Karpas-422 (cell line): ENCODE measurements at places on chromosomes 4 and X.

GRCh38 chrX:107470971-107471370, 21.5 kb downstream of the FRMPD3 start:
- DNase-seq: peak; percentile 53

GRCh38 chrX:78747971-78748370, 451 bp downstream of the LPAR4 start:
- DNase-seq: no peak

DNA sequence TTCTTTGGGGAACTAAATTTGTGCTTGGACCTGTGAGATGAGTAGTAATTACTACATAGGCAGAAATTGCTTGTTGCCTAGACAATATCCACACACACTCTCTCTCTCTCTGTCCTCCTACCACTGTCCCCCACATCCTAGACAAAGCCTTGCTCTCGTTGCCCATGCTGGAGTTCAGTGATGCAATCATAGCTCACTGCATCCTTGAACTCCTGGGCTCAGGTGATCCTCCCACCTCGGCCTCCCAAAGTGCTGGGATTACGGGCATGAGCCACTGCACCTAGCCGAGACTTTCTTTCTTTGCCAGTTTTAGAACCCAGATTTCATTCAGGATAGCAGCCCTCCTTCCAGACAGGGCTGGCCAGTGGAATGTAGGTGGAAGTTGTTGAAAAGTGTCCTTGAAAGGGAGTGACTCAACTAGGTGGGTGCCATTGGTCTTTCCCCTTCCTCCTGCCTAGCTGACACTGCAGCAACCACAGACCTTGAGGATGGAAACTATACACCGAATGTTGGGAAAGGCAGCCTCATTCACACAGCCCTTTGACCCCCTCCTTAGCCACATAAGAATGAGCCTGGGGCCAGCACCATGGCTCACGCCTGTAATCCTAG, 16.8 kb upstream of the LAP3 start:
- no peak for DNase-seq

DNA sequence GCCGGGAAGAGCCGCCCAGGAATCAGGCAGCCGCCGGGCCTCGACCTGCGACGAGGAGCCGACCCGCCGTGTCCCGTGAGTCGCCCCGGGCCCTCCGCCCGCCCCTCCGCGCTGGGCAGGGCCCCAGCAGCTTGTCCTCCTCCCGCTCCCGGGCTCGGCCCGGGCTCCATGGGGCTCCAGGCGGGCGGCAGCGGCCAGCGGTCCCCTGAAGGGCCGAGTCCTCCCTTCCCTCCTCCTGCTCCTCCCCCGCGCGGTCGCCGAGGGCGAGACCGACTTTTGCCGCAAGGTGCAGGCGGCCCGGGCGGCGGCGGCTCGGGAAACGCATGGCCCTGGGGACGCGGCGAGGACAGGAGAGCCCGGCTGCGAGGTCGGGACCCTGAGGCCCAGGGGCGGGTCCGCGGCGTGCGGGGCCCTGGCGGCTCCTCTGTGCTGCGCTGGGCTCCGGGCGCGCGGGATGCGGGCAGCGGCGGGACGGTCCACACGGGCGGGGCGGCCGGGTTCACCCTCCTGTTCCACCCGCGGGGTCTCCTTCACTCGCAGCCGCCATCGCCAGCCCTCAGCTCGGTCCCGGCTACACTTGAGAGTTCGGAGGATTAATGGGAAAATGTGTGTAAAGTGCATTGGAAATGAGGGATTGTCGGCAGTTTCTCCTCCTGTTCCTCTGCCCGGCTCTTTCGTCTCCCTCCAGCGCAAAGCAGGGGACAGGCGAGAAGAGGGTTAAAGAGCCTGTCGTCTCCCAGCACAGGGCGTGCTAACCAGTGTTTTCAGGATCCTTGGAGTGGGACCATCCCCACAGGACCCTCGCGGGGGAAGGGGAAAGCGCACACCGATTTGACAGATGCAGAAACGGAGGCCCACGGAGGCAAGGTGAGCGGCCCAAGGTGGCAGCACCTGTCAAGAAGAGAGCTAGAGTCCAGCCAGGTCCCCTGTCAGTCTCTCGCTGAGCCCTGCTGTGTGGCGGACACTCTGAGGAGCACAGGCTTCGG, 16.6 kb upstream of the ZNF718 start:
- DNase-seq: no peak

- no peak for DNase-seq
Measured at GRCh38 chr4:38320343-38320695, 343.7 kb upstream of the KLF3 start.

GRCh38 chrX:68043713-68044438, 389.4 kb downstream of the OPHN1 start:
- no peak for DNase-seq
